Activated gamma-delta T cell (primary cell): ENCODE measurements at places on chromosomes 5 and 9.

DNA sequence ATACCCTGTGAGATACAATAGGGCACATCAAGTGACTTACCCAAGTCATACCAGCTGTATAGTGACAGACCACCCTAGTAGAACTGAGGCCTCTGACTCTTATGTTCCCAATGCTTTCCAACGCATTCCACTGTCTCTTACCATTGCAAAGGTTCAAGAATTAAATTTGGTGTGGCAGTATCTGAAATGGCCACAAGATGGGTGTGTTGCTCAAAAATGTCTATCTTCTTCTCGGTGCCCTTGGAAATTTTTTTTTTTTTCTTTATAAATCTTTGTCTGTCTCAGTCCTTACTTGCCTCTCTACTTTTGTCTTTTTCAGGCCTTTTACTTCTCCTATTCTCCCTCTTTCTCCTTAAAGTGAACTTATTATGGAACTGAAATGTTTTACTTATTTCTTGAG lies 48.4 kb downstream of the GPR21 start:
- DNase-seq = no peak

DNA sequence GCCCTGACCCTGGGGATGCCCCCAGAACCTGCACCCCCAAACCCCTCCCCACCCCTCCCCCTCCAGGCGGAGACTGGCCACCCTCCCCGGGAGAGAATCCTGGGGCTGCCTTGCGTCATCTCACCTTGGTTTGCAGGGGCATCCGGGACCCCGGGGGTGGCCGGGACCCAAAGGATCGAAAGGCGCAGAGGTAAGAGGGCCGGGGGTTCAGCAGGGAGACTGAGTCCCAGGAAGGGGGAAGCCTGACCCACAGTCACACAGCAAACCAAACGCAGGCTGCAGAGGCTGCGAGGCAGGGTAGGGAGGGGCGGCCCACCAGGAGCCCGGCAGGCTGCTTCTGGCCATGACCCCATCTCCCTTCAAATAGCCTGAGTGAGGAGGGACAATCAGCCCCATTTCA lies 33.8 kb upstream of the ORM1 start:
- no peak for DNase-seq

- no peak for DNase-seq
Measured at GRCh38 chr5:149323621-149324205, 21.6 kb upstream of the GRPEL2 start.

DNA sequence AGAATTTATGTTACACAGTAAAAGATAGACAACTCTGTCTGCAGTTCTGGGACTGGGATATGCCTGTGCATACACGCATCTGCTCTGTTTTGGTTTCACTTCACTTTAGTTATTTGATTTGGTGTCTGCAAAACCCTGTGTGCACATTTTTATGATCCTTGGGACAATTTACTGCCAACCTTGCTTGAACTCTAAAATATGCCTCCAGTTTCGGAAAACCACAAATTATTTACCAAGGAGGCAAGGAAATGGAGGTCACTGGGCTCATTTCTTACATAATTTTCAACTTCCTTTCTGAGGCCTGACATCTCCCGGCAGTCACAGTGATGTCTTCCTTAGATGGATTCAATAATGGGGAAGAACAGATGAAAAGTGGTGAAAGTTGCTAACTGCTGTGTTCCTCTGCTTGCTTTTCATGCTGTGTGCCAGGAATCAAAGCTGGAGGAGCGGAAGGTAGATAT lies 61.2 kb upstream of the TAF11L2 start:
- no peak for DNase-seq
